ENCODE measurements at places on chromosomes 3 and 15.

GRCh38 chr3:53192608-53193007 lies 31.6 kb downstream of the PRKCD start:
- DNase-seq: no peak

DNA sequence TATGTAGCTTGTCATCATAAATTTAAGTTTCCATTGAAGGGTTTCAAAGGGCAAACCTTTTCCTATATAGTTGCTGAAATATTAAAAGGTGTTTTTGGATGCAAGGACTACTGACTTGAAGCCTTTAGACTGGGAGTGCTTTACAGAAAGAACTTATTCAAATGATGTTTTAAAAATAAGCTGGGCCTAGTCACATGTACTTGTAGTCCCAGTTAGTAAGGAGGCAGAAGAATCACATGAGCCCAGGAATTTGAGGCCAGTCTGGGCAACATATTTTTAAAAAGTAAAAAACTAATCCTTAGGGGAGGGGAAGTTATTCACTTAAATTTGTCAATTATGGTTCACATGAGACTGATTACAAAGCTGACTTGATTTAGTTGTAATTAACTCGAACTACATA lies 65.0 kb downstream of the SMARCC1 start:
- no peak for DNase-seq

DNA sequence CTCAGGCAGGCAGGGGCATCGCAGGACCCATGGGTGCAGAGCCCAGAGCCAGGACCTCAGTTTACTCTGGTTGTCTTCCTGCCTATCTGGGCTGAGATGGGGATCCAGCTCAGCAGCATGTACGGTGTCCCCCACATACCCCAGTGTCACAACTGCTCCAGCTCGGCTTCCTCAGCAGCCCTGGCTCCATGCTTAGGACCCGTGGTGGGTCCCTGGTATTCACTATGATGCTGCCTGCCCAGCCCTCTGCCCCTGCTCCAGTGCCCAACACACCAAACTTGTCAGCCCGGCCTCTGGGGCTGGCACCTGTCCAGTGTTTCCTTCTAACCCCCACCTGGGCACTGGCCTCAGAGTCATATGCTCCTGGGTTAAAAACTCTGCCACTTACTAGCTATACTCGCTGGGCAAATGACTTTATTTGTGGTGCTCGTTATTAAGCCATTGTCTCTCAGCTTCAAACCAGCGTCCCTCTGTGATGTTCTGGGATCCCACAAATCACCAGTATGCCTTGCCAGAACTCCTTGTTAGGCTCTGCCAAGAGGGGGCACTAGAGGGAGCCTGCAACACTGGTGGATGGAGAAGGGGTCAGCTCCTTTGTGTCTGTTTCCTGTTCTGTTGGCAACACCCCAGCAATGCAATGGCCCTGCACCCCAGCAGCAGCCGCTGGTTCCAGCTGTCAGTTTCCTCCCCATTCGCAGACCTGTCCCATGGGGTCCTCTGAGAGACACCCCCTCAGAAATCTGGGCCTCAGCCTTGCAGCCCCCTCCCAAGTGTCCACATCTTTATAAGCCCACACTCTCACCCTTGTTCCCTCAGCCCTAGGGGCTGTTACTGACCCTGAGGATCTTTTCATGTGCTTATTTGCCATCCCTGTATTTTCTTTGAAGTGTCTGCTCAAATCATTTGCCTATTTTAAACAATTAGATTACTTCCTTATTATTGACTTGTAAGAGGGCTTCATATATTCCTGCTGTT lies 24.1 kb upstream of the MRPS22 start:
- no peak for DNase-seq

DNA sequence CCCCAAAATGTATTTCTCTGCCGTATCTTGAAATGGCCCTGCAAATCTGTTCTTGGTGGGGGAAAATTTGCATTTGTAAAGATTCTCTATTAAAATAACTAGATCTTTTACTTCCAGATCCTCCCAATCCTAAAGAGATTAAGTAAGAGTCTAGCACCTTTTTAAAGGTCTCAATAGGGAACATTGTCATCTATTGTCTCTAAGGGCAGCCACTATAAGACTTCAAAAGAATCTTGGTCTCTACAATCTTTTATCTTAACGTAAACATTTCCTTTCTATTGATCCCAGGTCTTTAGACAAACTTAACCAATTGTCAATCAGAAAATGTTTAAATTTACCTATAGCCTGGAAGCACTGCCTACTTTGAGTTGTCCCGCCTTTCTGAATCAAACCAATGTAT lies 1313.3 kb downstream of the ROBO2 start:
- DNase-seq: no peak

- DNase-seq: no peak
These were observed 51.5 kb downstream of the TGFBR2 start for GRCh38 chr3:30657914-30658313.

GRCh38 chr3:153103406-153103945 lies 58.5 kb upstream of the RAP2B start:
- peak; percentile 42 for DNase-seq

DNA sequence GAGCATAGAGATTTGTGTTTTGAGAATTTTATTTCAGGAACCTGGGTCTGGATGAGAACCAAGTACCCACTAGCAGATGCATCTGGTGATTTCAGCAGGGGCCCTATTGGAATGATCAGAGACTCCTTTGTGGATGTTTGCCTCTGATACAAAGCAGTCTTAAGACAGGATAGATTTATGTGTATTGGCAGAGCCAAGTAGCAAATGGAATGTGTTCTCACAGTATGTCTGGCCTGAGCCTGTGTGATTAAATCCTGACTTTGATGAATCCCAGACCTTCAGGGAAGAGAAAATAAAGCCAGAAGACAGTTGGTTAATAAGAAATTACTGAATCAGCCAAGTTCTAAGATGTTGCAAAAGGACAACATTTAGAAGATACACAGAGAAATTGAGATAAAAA lies 755.5 kb upstream of the SEMA6D start:
- no peak for DNase-seq

- no peak for DNase-seq
These were observed 16.8 kb downstream of the FOXP1 start for GRCh38 chr3:71566776-71567175.

GRCh38 chr3:13927295-13927694 lies 47.4 kb upstream of the WNT7A start:
- no peak for DNase-seq

- no peak for DNase-seq
These were observed 964.7 kb downstream of the TUSC7 start for GRCh38 chr3:117674321-117674720.
